ENCODE measurements at places on chromosomes 4 and X.

DNA sequence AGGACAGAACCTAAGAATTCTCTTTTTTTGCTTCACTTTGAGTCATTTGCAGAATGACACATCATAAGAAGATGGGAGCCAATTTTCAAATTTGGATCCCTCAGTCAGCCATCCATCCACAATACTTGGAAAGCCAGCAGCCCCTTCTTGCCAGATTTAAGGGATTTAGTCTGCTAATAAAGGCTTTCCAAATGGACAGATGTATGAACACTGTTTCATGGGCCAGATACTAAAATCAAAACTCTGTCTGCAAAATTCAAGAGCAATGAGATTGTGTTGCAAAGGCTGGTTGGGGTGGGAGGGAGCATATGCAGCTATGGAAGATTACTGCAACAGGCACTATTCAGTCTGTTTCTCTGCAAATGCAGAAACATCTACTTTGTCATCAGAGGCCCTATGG, 37.7 kb upstream of the KCNIP4 start:
- no peak for DNase-seq

DNA sequence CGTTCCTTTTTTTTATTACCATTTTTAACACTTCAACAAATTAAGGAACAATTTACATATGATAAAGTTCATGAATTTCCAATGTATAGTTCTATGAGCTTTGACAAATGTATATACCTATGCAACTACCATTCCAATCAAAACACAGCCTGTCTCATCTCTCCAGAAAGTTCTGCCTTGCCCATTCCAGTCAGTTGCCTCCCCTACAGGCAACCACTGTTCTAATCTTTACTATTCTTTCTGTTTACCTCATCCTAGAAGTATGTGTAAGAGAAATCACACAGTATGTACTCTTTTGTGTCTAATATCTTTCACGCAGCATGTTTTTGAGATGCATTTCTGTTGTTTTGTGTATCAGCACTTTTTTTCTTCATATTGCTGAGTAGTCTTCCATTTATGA, 224.9 kb downstream of the KIT start:
- no peak for DNase-seq

- no peak for DNase-seq
Measured at GRCh38 chrX:147679356-147680005, 232.2 kb upstream of the FMR1 start.

DNA sequence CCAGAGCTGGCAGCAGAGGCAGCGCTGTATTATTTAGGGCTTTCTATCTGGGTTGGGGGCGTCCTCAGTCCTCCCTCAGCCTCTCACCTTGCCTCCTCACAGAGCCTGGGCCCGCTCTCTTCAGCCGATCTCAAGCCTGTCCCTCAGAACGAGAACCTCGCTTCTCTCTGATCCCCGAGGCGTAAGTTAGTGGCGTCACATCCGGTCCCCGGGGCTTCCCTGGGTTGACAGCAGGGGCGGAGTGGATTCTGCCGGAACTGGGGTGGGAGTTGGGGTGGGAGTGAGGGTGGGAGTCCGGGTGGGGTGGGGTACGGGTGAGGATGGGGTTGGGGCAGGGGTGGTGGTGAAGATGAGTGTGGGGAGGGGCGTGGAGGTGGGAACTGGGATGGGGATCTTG, at the start of gene MAGEA10:
TSS of gene MAGEA10 (minus strand) at position 190 of the 397 bp plus-strand sequence. CDS start 2,957 bp downstream, outside the sequence.
- no peak for DNase-seq

GRCh38 chr4:153197301-153197700, 6.9 kb upstream of the TRIM2 start:
- DNase-seq: no peak
